Breast epithelium (tissue), 4 donors: ENCODE measurements at places on chromosomes 3 and 15. TPM values are rescaled to one million over a fixed set of nuclear protein-coding genes. Genes with fewer than 3 reads are reported as not detected.

The A4GNT gene
- total RNA-seq, result not detected

The PPP1R14D gene
- total RNA-seq, result 4.9 TPM

DNA sequence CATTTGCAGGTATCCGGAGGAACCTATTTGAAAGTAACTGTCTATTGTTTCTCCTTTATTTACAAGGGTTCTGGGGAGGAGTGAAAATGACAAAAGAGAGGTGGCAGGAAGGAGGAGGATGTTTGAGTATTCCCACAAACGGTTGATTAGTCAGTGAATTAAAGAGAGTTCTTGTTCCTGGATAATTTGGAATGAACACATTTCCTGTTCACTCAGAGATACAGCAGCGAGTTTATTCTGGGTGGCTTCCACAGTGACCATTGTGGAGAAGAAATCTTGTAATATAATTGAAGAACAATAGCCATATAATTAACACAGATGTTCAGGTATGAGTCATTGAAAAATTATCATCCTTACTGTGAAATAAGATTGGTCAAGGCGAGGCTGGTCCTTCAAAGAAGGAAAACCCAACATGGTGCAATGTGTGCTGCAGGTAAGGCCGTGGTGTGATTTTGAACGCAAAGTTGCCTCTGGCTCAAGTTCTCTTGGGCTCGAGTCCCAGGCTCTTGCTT is 77.3 kb downstream of the NFKBIZ start:
- DNase-seq, result peak; percentile 55

DNA sequence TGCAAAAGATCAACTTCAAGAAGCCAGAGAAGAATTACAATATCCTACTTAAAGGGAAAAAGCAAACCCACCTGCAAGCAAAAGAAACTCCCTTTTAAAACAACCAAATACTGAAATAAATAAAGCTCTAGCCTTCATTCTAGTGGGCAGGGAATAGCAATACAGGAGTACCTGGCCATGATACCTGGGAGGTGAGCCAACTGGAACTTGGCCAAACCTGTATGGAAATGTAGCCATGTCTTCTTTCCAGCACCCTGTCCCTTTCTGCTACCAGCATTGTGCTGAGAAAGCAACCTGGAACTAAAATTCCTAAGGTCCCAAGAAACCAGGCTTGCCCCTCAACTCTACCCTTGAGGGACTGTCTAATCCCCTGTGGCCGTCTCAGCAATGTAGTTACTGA is 530.0 kb downstream of the EPHB1 start:
- peak; percentile 20 for DNase-seq

DNA sequence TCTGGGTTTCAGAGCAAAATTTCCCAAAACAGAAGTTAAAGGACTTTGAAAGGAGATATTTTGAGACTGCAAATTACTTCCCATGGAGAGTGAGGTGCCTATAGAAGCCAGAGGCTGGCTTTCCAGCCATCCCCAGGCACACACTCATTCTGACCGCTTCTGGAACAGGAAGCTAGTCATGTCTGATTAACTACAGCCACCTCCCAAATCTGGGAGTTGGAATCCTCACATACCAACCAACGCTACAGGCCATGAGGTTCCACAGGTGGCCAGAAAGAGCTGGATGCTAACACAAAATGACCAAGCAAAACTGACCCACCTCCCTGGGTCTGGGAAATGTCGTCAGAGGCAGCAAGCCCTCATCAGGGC is 87.2 kb downstream of the SNRK start:
- no peak for DNase-seq

GRCh38 chr3:133248389-133248788 is 151.5 kb upstream of the BFSP2 start:
- no peak for DNase-seq

- no peak for DNase-seq
Measured at GRCh38 chr3:59192473-59192872, 142.6 kb upstream of the CFAP20DC start.

- no peak for DNase-seq
Measured at GRCh38 chr3:17964108-17964507, 221.7 kb upstream of the TBC1D5 start.

- no peak for DNase-seq
Measured at GRCh38 chr3:122691195-122691594, 10.6 kb downstream of the PARP14 start.

GRCh38 chr15:93063262-93063671 is 25.7 kb downstream of the RGMA start:
- DNase-seq, result no peak

DNA sequence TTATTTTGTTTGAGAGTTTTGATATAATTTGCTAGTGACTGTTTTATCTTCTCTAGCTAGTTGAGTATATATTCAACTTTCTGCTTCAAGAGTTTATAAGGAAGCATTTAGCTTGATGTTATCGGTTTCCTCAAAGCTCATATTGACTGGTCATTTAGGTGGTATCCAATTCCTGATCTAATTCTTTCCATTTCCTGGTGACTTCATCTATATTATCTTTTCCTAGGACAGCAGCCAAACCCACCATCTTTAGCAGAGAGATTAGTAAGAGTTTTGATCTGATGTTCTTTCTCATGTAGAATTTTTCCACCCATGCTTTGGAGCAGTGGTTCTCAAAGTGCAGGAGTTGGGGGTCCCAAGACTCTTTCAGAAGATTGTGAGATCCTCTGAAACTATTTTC is 148.6 kb upstream of the STT3B start:
- no peak for DNase-seq

DNA sequence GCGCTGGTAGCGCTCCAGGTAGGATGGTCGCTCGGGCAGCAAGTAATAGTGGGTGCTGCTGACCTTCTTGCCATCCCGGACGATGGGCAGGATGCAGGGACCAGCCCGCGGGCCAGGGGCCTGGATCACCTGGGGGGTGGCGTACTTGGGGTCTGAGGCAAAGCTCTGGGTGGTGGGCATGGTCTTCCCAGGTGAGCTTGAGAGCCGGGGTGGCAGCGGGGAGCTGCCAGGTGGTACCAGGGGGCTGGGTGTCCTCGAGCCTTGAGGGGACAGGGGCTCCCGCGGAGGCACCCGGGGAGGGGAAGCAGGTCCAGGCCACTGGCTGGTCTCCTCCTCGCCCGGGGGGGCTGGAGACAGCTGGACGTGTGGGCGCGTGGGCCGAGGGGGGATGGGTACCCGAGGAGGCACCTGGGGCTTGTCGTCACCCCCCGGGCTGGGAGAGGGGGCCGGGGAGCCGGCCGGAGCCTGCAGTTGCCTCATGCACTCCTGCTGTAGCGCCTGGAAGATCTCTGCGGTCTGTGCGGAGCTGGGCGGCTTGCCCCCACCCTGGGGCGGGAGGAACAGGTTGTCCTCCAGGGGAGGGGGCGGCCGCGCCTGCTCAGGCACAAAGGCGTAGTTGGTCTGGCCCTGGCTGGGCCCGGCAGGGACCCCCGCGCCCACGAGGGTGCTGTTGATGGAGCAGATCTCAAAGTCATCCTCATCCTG is 40.6 kb downstream of the TNK2 start:
- DNase-seq, result no peak

GRCh38 chr3:170440344-170440743 is 21.7 kb downstream of the CLDN11 start:
- DNase-seq, result no peak
